ENCODE measurements at places on chromosomes 5 and 9.

DNA sequence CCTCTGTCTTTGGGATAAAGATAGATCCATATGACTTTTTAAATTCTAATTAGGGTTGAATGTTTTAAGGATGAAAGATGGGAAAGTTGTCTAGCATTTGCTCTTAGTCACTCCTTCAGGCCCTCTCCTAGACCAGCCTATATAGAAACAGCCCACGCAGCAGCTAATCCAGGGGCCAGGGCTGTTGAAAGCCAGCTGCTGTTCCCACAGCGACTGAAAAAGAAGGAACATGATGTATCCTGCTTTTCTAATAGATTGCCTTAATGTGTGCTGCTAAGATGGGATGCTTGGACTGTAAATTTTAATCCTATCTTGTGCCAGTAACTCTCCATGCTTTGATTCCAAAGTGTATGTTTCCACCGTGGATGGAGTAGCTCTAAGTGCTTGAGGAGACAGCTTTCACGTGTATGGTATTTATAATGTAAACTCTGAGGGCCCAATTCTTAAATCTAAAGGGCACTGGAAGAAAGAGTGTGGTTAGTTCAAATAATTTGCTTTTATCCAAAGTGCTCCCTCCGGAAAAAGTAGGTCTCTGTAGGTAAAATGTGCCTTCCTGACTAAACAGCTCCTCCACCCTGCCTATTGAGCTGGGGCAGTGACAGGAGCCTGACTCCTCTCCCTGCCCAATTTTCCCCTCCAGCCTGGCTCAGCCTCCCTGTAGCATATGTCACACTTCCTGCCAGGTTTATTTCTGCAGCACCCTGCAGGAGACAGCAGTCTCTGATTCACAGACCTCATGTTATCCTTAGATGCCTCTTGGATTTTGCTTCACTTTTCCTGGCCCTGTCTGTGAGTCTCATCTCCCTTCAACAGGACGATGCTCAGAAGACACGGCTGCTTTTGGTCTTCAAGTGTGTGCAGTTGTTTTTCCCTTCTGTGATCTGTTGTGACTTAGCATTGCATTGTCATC, 33.2 kb downstream of the SLC36A1 start:
- no peak for DNase-seq

GRCh38 chr5:54013556-54014194, 296.7 kb downstream of the ARL15 start:
- DNase-seq: no peak

DNA sequence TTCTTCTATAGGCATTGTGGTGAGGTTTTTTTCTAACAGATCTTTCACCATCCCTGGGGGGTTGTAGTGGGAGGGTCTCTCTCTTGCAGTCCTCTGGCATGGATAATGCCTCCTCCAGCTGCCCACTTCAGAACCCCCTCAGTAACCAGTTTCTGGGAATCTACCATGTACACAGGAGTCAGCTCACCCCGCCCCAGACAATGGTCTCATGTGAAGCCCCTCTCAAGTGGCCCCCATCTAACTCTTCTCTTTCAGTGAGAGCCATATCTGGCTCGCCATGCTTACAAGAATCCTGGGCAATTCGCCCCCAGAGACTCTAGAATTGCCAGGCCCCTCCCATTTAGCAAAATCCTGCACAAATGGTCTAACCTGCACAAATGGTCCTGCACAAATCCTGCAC, 144.4 kb upstream of the FSTL4 start:
- no peak for DNase-seq

DNA sequence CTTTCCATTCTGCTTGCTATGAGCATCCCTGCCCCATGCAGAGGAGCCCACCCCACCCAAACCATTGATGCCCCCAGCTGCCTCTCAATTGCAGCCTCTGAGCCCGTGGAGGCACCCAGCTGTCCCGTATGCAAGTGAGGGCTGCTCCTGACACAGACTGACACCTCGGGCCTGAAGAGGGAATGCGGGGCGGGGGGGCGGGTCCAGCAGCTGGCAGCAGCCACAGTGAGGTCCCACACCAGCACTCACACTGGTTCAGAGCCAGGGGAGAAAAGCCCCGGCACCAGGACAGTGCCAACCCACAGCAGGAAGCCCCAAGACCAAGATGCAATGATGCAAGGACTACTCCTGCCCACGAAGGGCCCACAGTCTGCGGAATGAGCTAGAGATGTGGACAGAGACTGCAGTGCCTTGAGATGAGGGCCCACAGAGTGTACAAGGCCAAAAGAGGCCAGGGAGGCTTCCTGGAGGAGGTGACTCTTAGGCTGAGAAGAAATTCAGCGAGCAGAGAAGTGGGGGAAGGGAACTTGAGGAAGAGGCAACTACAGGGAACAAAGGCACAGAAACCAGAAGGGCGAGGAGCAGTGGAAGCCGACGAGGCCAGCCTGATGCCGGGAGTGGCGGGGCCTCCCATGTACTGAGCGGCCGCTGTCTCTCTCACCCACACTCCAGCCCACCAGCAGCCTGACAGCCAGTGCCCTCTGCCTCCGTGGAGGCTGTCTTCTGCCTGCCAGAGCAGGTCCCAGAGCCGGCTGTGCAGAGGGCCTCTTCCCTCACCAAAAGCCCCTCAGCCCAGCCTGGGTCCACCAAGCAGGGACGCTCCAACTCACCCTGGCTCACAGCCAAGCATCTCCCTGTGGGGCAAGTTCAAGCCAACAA, 9.2 kb downstream of the EEIG1 start:
- peak; percentile 11 for DNase-seq

GRCh38 chr9:106958955-106959657, 96.1 kb downstream of the ZNF462 start:
- no peak for DNase-seq

- DNase-seq: no peak
Measured at GRCh38 chr9:23693374-23693773, 132.7 kb downstream of the ELAVL2 start.

DNA sequence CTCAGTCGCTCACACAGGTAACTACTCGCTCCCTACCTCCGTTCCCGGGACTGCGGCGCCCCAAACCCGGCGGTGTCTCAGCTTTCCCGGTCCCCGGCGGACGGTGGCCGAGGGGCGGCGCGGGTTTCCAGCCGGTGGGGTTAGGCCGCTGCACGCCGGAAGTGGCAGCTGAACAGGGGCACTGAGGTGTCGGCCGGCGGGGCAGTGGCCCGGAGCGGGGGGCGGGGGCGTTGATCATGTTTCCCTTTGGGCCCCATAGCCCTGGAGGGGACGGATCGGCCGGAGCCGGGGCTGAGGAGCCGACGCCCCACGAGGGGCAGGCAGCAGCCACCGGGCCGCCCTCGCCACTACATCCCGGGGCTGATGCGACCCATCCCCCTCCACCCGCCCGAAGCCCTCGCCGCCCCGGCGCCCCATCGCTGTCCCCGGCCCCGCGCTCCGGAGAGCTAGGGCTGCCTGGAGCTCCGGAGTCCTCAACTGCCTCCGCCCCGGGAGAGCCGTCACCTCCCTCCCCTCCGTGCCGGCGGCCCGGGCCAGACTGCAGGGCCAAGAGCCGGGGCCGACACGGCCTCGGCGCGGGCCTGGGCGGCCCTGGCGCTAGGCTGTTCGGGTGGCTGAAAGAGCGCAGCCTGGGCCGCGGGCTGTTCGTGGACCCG, at the start of gene DCAF10:
Gene DCAF10 (plus strand): TSS at position 167 of the 656 bp plus-strand sequence. CDS start 70 bp downstream, at position 237.
- DNase-seq: peak; percentile 88

DNA sequence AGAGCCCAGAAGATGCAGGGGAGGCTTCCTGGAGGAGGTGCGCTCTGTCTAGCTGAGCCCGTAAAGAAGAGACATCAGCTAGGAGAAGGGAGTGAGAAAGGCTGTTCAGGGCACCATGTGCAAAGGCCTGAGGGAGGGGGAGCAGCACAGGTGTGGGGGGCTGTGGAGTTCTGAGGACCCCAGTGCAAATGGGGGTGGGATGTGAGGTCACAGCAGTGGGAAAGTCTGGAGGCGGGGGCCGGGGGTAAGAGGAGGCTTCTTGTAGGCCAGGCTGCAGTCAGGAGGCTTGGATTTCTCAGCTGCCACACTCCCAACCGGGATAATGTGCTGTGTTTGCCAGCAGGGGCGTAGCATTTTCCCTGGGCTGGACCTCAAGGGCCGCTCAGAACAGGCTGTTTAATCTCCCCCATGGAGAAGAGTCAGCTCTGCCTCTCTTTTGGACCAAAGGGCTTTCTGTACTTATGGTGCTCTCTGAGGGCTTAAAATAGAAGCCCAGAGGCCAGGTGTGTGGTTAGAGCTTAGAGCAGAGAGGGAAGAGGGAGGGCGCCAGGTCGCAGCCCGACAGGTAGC, 5.7 kb downstream of the NEURL1B start:
- peak; percentile 8 for DNase-seq

- DNase-seq: no peak
Measured at GRCh38 chr9:128259156-128259555, 16.7 kb downstream of the GOLGA2 start.

- no peak for DNase-seq
Measured at GRCh38 chr5:98793223-98793622, 19.8 kb downstream of the RGMB start.
